ENCODE measurements at places on chromosomes 7 and 10.

DNA sequence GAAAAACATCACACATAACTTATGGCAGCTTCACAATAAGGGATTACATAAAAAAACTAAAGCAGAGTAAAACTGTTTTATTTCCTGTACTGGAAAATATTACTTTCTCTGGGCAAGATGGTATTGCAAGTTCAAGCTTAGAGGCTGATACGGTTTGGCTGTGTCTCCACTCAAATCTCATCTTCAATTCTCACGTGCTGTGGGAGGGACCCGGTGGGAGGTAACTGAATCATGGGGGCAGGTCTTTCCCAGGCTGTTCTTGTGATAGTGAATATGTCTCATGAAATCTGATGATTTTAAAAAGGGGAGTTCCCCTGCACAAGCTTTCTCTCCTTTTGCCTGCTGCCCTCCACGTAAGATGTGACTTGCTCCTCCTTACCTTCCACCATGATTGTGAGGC, 5.1 kb upstream of the LRRC27 start:
- DNase-seq: peak; percentile 47

- DNase-seq: no peak
These were observed 354.6 kb downstream of the PHF14 start for GRCh38 chr7:11328309-11328708.

- no peak for DNase-seq
These were observed 30.1 kb downstream of the RAB18 start for GRCh38 chr10:27534161-27534700.

- no peak for DNase-seq
These were observed 8.0 kb upstream of the ALDH18A1 start for GRCh38 chr10:95664543-95664942.

GRCh38 chr7:45695249-45695995, 121.3 kb downstream of the ADCY1 start:
- DNase-seq: no peak

- no peak for DNase-seq
These were observed 138.1 kb downstream of the ADAM22 start for GRCh38 chr7:88071994-88072714.

DNA sequence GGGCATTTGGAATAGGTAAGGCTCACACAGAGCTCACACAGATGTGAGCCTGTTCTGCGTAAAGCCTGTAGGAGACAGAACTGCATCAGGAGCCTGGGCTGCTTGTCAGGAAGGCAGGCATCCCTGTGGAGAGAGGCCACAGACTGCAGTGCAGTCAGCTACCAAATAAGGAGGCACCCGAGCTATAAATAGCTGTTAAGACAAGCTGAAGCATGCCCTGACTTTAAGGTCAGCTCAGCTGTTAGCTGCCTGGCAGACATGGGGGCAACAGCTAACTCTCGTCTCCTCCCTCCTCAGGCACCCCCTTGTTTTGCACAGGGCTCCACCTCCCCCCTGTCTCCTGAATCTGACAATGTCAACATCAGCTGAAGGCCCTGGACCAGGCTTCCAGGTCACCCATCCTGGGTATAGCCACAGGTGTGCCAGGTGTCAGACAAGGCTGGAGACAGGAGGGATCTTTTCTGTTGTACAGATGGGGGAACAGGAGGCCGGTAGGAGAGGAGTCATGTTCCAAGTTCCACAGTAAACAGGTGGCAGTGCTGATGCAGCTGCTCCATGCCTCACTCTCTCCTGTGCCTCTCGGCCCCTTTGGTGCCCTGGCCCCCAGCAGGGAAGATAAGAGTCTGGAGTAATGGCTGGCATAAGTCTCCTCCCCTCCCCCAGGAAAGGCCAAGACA, 27.6 kb upstream of the MKRN1 start:
- no peak for DNase-seq

- no peak for DNase-seq
These were observed 118.0 kb downstream of the RAB11FIP2 start for GRCh38 chr10:117928741-117929140.

DNA sequence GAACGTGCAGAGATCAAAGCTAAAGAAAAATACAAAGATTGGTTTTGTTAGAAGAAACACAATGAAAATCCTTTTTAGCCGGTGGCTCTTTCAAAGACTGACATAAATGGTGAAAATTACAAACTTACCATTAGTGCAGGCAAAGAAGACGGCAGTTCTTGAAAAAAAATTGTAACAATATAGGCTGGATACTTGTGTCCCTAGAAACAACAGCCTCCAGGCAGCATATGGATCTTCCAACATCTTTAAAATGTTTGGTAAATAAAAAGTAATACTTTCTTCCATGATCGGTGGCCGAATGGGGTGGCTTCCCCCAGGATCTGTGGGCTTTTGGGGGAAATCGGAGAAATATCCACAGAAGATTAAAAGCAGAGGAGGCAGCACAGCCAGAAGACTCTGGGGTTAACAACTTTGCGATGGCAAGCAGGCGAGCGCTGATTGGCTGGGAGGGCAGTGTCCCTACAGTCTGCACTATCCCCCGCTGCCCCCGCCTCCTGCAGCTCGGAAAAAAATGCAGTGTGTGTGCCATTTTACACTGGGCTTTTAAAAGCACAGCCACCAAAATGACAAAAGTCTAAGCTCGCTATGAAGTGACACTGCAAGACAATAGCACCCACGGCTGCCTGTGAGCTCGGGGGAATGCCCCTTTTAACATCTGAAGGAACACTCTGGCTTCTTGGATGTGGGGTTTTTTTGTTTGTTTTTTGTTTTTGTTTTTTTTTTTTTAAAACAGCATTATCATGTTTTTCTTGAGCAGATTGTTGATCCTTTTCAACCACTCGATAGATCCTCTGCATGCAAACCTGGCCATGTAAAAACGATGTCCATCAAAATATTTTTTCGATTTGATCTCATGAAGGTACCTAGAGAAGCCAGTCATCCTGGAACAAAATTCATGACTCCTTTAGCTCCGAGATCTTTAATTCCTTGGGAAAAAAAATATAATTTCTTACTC, 31.7 kb upstream of the EPC1 start:
- peak; percentile 88 for DNase-seq

DNA sequence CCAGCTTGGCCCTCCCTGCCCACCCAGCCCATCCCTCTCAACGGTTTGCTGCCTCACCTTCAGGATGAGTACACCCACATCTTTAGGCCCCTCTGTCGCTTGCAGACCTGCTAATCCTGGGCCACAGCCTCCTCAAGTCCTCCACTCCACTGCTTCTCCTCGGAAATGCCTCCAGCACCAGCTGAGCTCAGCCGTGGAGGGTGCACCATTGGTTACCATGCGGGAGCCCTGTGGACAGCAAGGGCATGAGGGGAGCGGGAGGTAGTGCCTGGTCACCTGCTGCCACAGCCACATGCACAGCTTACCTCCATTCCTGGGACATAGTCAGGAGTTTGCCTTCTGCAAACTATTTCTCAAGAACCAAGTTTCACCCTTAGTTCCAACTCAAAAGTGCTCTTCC, 286.3 kb upstream of the ZMIZ1 start:
- DNase-seq: no peak

GRCh38 chr10:6602700-6603084, 22.6 kb upstream of the PRKCQ start:
- DNase-seq: no peak

DNA sequence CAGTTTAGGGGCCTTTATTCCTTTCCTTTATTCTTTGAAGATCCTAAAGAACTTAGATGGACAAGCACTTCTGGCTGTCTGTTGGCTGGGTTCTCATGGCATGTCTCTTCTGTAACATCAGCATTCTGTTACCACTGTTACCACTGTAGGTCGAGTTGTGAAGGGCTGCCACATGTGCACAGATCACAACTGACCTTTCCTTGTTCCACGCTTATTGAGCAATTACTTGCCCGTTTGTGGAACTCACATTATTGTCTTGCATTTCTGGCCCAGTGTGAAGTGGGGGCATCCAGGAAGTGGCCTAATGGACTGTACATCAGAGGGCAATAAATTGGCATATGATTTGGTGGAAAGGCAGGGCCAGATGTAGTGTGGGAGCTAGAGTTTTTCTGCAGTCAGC, 23.7 kb downstream of the GBF1 start:
- no peak for DNase-seq

- DNase-seq: no peak
These were observed 3.4 kb upstream of the OPN1SW start for GRCh38 chr7:128778946-128779345.

DNA sequence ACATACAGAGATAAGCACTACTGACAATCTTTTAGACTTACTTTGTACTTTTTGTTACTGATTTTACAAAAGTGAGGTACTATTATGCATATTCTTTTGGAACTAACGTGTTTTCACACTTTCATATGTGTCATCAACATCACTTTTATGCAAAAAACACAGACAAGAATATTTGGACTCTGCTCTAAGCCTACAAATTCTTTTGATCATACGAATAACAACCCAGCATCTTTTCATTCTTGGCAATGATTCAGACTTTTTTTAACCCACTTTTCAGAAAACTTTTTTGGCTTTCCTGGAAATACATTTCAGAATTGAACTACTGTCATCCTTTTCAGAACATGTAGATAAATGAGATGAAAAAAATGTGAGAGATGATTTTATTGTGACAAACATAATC, 30.2 kb downstream of the USP6NL start:
- DNase-seq: no peak

GRCh38 chr10:576130-576465, 113.4 kb downstream of the DIP2C start:
- DNase-seq: no peak

DNA sequence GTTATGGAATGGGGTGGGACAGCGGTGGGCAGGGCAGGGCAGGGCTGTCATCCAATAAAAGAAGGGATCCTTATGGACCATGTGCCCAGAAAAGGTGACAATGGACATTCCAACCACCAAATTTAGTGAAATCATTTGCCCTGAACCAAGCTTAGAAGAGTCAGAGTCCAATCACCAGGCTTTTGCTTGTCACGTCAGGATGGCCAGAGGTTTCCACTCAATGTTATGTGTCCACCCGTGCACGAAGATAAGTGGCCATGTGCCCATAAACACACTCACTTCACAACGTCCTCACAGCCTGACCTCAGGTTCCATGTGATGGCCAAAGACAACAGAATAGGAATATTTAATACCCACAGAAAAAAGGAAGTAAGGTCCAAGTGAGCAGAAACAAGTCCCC, 36.6 kb upstream of the PLPP4 start:
- no peak for DNase-seq

DNA sequence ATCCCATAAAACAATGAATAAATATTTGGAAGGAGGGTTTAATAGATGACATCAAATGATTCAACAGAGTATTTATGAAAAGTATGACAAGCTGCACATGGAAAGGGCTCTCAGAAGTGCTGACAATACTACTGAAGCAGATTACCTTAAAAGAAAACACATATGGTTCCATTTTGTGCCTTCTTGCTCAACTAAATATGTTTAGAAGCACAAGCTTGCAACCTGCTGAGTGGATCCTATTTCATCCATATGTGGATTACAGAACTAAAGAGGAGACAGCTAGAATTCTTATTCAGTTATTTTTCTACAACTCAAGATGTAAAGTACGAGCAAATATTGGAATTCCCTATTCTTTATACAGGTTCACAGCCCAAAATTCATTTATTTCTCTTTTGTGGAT, 340.6 kb downstream of the TFEC start:
- no peak for DNase-seq

- DNase-seq: no peak
These were observed 818.0 kb downstream of the PHTF2 start for GRCh38 chr7:78616539-78616938.

DNA sequence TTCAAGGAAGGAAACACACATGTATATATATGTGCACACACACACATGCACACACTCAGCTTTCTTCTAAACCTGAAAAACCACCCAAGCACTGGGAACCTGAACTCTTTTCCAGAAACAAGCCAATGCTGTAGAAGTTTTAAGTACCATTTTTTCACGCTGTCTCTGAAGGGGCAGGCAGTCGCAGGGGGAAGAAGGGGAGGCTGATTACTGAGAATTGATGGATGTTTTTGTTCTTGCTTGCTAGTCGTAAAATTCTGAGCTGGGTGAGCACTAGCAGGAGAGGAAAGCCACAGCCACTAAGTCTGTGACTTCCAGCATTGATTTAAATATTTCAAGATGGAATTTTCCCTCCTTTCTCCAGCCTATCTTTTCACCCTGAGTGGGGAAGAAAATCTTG, 391.8 kb downstream of the CALN1 start:
- DNase-seq: no peak

Measured in activated CD4-positive, alpha-beta T cell treated with anti-CD3 and anti-CD28 coated beads for 4 hours (primary cell).